ENCODE measurements at places on chromosomes 4 and X. TPM values are rescaled to one million over a fixed set of nuclear protein-coding genes. Genes with fewer than 3 reads are reported as not detected.
A peak's percentile ranks its signal among the peaks of the same experiment; 100 is the strongest.

The AKAP4 gene
- not detected for total RNA-seq

GRCh38 chrX:38375891-38376290, 23.5 kb downstream of the OTC start:
- DNase-seq = no peak

GRCh38 chrX:66193821-66194220, 29.8 kb downstream of the HEPH start:
- DNase-seq = no peak

DNA sequence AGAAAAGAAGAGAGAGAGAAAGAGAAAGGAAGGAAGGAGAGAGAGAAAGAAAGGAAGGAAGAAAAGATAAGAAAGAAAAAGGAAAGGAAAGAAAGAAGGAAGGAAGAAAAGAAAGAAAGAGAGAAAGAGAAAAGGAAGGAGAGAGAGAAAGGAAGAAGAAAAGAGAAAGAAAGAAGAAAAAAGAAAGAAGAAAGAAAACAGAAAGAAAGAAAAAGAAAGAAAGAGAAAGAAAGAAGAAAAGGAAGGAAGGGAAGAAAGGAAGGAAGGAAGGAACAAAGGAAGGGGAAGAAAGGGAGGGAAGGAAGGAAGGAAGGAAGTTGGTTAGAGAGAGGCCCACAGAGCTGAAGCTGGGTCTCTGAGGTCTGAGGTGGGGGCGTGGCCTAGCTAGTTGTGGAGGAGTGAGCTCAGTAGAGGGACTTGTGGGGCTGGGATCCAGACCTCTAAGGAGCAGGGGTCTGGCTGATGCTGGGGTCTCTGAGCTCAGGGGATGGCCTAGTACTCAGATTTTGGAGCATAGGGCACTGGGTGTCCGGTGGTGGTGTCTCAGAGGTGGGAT, 27.1 kb upstream of the PDZD4 start:
- DNase-seq = no peak

GRCh38 chrX:19331831-19332230, 11.9 kb upstream of the PDHA1 start:
- no peak for DNase-seq

DNA sequence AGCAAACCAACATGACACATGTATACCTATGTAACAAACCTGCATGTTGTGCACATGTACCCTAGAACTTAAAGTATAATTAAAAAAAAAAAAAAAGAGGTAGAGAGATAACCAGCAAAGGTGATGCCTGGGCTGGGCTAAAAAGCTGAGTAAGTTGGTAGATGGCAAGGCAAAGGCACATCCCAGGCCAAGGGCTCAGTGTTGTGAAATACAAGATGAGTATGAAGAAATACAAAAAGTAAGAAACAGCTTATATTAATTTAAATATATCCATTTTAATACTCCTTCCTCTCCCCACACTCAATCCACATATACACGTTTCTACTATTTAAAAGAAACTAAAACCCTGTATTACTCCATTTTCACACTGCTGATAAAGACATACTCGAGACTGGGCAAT, 25.8 kb downstream of the TEC start:
- no peak for DNase-seq

DNA sequence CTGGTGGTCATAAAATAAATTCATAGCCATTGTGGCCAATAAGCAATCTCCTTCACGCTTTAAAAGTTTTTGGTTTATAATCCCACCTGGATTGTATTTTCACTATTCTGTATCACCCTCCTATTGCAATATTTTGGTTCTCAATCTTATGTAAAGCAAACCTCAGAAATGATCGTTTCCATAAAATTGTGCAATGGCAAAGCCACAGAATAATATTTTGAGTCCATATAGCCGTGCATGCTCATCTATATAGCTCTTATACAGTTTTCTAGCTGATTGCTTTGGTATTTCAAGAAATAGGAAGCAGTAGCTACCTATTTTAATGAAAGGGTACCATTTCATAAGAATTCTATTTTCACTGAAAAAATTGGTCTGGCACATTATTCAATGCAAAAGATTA, 10.0 kb upstream of the HAND2 start:
- DNase-seq = no peak

The SYN1 gene
- 2.2 TPM for total RNA-seq

The DTHD1 gene
- total RNA-seq = not detected

- DNase-seq = peak; percentile 93
Measured at GRCh38 chr4:86338989-86339388, 20.9 kb downstream of the MAPK10 start.

GRCh38 chrX:42900947-42901346, 123.0 kb upstream of the PPP1R2C start:
- no peak for DNase-seq

DNA sequence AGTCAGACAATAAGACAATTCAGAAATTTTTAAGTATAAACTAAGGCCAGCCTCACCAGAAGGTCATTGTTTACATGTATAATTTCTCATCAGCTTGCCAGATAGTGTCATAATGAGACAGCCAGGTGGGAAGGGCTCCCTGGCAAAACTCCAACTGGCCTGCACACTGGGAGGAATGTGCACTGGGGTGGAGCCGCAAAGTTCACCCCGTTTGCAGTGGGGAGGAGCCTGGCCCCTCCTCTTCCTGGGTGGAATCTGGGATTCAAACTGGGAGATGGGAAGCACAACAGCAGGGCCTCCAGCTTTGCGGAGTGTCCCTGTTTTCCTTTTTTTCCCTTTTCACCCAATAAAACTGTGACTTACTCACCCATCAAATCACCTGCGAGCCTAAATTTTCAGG, 329.9 kb downstream of the SMARCA1 start:
- no peak for DNase-seq

GRCh38 chr4:74464291-74464690, 19.4 kb downstream of the AREG start:
- DNase-seq = no peak

DNA sequence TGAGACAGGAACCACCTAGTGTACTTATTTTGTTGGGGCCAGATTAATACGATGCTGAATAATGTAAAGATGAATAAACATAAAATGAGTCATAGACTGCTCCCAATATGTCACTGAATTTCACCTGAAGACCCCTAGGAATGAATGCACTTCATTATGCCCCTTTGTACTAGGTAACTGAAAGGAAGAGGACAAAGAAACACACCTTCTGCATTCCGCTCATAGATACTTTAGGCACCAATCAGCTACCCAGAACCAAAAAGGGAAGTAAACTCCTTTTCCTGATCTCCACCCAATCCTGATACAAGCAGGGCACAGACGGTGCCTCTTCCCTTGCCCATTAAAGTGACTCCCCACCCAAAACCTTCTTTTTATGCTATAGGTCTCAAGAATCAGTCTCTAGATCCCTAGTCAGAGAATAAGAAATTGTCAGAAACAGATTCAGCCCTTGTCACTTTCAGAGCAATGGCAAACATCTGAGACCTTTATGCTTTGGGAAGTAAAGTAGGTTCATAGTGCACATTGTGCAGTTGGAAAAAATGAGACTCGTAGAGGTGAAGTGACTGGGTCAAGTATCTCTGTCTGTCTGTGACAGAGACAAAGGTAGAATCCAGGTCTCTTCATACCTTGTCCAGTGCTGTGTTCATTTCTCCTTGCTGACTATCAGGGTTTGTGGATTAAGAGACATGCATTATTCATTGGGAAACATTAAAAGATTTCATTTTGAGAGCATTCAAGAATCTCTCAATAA, 2.3 kb downstream of the GPR174 start:
- no peak for DNase-seq
